ENCODE measurements at places on chromosomes 6 and 20.

GRCh38 chr6:107737397-107737793 is 86.7 kb downstream of the SCML4 start:
- no peak for DNase-seq

- no peak for DNase-seq
Observed at GRCh38 chr6:153437193-153437592, 306.1 kb upstream of the RGS17 start.

DNA sequence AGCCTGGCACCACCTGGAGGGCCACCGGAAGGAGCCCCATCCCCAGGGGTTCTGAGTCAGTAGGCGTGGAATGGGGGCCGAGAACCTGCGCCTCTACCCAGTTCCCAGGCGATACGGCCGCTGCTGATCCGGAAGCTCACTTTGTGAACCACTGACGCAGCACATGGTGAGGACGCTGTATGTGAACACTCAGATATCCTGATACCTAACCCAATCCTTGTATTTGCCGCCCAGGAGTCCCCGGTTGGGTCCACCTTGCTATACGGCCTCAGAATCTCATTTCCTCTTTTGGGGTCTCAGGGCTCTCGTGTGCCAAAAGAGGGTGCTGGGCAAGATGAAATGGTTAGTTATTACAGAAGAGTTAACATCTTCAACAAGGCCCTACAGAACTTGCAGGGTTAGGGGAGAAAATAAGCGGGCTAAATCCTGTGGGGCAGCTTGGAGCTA is 604 bp upstream of the RAB5IF start:
- peak; percentile 59 for DNase-seq

- DNase-seq: no peak
Observed at GRCh38 chr6:47952640-47953039, 158.4 kb downstream of the PTCHD4 start.

- no peak for DNase-seq
Observed at GRCh38 chr6:71072508-71072907, 115.6 kb upstream of the B3GAT2 start.

DNA sequence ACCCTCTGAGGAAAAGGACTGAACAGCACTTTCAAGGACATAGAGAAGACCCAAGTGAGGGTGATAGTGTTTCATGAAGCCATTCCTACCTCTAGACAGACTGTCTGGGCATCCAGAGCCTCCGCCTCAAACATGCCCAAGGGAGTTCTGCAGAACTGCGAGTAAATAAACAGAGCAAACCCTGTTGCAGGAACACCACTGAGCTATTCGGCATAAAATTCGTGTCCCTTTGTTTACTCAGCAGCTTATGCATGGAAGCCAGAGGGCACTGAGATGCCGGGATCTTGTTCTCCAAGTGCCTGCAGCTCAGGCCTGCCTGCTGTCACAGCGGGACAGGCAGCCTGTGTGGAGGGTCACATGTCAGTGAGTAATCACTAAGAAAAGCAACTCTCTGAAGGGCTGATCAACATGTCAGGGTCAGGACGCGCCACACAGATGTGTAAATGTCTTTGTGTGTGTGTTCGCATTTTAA is 164.9 kb upstream of the HEY2 start:
- DNase-seq: no peak

- DNase-seq: no peak
Observed at GRCh38 chr6:158909938-158910337, 90.1 kb downstream of the RSPH3 start.

DNA sequence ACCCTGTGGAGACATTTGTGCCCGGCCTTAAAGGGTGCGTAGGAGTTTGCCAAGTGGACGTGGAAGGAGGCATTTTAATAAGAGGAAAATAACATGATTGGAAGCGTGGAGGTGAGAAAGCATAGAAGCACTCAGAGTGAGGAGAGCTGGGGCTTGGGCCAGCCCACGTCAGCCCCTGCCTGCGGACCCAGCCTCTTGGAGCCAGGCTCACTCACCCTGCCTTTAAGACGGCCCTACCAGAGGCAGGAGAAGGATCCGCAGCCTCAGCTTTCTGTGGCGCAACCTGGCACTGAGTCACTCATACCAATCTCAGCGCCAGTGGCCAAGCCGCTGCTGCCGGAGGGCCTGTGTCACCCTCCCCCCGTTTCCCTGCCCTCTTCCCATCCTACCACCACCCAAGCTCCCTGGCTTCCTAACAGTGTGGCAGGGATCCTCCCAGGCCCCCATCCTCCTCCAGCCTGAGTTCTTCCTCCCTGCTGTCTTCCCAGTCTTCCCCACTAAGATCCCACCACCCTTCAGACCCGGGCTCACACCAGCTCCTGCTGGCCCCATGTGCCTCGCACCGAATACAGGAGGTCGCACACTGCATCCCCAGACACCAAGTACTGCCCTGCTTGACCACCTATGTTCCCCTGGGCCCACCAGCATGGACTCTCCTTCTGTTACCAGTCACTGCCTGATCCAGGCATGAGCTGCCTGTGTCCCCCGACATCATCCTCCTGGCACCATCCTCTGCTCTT is 285.2 kb downstream of the UST start:
- peak; percentile 82 for DNase-seq

DNA sequence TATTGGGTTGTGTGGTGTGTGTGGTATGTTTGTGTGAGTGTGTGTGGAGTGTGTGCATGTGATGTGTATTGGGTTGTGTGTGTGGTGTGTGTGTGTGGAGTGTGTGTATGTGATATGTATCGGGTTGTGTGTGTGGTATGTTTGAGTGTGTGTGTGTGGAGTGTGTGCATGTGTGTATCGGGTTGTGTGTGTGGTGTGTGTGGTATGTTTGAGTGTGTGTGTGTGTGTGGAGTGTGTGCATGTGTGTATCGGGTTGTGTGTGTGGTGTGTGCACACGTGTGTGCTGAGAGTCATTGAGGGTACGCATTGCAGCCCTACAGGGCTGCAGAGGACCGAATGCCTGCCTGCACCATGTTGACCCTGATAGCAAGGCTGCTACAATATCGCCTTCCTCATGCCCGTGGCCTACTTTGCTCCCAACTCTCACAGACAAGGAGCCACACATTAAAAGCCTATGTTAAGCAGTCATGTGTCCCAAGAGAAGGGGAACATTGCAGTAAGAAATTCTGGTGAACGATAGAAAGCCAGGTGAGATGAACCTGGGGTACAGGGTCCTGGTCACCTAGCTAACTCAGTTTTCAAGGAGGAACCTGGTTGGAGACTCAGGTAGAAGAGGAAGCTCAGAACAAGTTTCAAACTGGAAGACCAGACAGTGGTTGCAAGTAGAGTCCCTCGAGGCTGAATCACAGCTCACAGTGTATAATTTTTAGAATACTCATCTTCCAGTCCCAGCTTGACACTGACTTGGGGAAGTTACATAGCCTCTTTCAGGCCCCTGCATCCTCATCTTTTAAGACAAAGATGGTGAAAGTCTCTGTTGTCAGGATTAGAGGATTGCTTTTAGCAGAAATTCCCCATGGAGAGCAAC is 45.7 kb upstream of the TMEM170B start:
- DNase-seq: no peak

DNA sequence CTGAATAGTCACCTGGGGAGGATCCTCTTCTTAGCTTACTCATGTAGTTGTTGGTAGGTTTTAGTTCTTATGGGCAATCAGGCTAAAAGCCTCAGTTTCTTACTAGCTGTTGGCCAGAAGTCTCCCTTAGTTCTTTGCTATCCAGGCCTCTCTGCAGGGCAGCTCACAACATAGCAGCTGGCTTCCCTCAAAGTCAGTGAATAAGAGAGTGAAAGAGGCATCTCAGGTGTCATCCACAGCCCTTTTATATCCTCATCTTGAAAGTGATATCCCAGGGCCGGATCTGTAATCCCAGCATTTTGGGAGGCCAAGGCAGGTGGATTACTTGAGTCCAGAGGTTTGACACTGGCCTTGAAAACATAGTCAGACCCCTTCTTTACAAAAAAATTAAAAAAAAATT is 42.1 kb upstream of the FOXA2 start:
- DNase-seq: no peak

DNA sequence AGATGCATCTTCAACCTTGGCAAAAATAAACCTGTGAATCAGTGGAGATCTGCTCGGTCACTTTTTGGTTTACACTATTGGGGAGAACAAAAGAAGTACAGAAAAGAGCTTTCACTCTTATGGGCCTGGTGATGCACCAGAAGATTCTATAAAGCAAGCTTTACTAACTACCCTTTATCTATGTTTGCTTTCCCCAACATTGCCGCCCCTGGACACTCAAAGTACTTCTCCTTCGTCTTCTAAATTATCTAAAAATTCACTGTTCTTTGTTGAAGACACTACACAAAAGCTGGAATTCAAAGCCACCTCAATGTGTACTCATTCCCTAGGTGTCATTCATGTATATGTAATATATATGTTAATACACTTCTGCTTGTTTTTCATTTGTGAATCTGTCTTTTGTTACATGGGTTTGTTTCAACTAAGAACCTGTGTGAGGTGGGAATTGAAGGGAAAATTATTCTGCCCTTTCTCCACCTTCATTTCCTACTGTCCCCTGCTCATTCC is 97.9 kb upstream of the BTN3A2 start:
- DNase-seq: no peak

- DNase-seq: no peak
Observed at GRCh38 chr6:3456395-3456897, 404 bp downstream of the SLC22A23 start.

GRCh38 chr6:167660424-167660823 is 166.3 kb upstream of the AFDN start:
- DNase-seq: no peak

DNA sequence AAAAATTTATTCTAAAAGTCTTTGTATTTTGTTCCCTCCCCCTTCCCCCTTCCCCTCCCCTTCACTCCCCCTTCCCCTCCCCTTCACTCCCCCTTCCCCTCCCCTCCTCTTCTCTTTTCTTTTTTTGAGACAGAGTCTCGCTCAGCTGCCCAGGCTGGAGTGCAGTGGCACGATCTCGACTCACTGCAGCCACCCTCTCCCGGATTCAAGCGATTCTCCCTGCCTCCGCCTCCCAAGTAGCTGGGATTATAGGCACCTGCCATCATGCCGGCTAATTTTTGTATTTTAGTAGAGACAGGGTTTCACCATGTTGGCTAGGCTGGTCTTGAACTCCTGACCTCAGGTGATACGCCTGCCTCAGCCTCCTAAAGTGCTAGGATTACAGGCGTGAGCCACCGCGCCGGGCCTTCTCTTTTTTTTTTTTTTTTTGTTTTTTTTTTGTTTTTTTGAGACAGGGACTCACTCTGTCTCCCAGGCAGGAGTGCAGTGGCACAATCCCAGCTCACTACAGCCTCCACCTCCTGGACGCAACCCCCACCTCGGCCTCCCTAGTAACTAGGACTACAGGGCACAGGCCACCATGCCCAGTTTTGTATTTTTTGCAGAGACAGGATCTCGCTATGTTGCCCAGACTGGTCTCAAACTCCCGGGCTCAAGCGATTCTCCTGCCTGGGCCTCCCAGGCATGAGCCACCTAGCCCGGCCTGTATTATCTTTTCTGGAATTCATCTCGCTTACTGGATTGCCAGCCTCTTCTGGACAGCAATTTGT is 1.1 kb upstream of the AFG1L start:
- no peak for DNase-seq

- DNase-seq: no peak
Observed at GRCh38 chr20:8152183-8152582, 20.1 kb downstream of the PLCB1 start.

GRCh38 chr6:165662749-165663376 is at the start of gene PDE10A:
Gene PDE10A (minus strand): TSS chr6:165663241. CDS start chr6:165662811, 430 bp downstream.
- DNase-seq: peak; percentile 55

- DNase-seq: no peak
Observed at GRCh38 chr20:21640556-21640955, 64.9 kb upstream of the PAX1 start.

GRCh38 chr20:623021-623420 is 12.9 kb upstream of the TCF15 start:
- no peak for DNase-seq

- DNase-seq: no peak
Observed at GRCh38 chr6:42690151-42690702, 32.2 kb downstream of the PRPH2 start.

- no peak for DNase-seq
Observed at GRCh38 chr6:111648100-111648499, 42.4 kb upstream of the TRAF3IP2 start.
